ENCODE measurements at places on chromosomes 16 and 17.

GRCh38 chr16:70476272-70477020 lies 22.1 kb downstream of the FCSK start:
- peak; percentile 93 for DNase-seq

- no peak for DNase-seq
Measured at GRCh38 chr17:35453171-35453570, 4.6 kb upstream of the SLFN13 start.

DNA sequence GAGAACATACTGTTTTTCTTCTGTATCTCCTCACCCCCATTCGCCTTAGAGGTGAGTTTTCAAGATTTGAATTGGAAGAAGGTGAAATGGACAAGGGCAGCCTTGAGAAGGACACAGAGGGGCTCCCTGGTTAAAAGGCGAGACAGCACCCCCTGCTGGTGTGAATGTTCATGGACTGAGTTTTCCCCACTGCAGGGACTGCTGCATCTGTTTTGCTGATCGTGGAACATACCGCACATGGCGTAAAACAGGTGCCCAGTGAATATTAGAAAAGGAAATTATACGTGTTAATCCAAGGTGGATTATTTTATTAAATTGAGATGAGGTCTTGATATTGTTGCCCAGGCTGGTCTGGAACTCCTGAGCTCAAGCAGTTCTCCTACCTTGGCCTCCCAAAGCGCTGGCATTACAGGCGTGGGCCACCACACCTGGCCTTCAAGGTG lies 54.5 kb downstream of the NDE1 start:
- peak; percentile 66 for DNase-seq

DNA sequence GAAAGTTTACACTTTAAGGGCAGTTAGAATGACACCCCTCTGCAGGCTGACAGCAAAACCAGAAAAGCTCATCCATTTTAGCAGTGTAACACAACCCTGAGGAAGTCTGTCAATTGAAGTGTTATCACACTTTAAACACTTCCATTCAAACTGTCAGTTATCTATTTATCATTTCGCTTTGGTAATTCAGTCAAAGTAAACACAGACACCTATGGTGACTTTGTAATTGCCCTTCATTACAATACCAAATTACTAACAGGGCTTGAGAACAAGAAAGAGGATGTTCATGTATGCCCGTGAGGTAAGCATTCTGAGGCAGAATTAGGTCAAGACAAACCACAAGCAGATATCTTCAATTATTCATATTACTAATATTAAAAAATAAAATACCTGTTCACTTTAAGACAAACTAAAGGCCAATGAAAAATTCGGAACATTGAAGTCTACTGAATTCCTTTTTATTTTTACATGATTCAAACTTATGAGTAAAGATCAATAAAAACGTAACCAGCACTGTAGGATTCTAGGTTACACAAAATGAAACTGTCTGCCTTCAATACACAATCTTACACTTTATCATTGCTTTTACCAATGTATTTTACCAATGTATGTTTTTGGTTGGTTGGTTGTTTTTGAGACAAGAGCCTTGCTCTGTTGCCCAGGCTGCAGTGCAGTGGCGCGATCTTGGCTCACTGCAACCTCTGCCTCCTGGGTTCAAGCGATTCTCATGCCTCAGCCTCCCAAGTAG lies 57.1 kb downstream of the BRIP1 start:
- no peak for DNase-seq

DNA sequence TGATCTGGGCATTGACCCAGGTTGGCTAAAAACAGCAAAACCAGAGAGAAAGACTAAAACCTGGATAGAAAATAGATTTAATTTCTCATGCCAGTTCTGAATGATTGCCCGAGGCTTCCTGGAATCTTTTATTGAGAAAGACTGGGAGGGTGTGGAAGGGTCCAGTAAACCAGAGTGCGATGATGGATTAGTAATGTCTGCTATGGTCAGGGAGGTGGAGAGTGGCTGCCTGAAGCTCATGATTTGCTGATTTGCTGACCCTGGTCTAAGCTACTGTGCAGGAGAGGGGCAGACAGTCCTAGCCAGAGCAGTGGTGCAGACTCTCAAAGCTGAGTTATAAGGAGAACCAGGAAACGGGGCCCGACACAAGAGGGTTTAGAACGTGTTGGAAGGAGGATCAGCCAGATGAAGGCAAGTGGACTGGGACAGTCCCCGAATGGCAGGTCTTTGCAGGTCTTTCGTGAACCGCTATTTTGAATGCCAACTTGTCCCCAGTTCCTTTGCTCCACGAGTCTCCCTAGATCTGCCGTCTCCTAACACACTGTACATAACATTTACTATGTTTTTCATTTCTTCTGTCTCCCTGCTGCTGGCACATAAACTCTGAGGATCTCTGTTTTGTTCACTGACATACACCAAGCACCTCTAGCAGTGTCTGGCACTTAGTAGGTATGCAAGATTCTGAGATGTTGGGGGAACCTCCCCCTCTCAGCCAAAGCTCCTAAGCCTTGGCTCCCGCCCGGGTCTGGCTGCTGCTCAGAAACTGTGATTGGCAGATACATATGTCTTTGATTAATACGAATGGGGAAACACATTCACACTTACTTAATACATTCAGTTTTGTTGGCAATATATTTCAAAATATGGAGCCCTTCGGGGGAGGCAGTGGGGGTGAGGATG lies 237.3 kb upstream of the TNRC6C start:
- no peak for DNase-seq

GRCh38 chr17:9382626-9383025 lies 193.0 kb downstream of the STX8 start:
- no peak for DNase-seq

DNA sequence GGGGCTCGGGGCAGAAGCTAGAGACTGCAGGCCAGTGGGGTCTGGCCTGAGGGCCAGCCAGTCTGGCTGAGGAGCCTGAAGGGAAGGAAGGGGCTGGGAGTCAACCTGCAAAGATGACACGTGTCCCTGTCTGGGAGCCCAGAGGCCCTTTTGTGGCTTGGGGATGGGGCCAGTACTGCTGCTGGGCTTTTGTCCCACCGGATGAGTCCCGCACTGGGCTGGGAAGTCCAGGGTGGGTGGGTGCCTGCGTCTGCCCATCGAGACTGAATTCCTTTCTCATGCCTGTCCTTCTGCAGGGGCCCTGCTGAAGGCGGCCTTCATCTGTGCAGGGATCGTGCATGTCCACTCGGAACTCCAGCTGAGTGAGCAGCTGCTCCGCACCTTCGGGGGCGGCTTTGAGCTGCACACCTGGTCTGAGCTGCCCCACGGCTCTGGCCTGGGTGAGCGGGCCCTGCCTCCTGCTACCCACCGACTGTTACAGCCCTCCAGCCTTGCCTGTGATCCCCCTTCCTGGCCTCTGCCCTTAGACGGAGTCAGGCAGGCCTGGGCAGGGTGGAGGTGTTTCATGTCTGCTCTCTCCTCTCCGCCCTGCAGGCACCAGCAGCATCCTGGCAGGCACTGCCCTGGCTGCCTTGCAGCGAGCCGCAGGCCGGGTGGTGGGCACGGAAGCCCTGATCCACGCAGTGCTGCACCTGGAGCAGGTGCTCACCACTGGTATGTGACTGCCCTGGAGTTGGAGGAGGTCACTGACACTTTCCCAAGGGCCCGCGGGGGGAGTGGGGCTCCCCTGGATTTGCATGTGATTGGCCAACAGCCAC lies 20.9 kb downstream of the FCSK start:
- DNase-seq, result no peak
